PC-3 (cell line): ENCODE measurements at places on chromosomes 7 and 10. TPM values are rescaled to one million over a fixed set of nuclear protein-coding genes. Genes with fewer than 3 reads are reported as not detected.

CNTNAP2 gene
- 1.5 and 1.8 TPM in 2 replicates for total RNA-seq

IFIT2 gene
- total RNA-seq = 6.9 and 8.6 TPM in 2 replicates

DNA sequence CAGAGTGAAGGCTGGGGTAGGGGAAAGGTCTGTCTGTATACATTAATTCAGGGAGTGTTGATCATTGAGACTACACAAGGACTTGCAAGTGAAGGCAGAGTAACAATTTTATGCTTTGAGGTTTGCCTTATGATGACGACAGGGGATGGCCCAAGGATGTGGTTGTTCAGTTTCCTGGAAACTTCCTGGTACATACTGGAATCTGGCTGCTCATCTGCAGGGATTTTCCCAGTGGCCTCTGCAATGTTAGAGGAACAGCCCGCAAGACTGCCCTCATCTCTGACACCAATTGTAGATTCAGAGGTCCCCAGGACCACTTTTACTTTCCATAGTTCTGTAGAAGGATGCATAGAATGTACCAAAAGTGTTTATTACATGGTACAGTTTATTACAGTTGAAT is 189.6 kb downstream of the TMEM178B start:
- DNase-seq = no peak

DNA sequence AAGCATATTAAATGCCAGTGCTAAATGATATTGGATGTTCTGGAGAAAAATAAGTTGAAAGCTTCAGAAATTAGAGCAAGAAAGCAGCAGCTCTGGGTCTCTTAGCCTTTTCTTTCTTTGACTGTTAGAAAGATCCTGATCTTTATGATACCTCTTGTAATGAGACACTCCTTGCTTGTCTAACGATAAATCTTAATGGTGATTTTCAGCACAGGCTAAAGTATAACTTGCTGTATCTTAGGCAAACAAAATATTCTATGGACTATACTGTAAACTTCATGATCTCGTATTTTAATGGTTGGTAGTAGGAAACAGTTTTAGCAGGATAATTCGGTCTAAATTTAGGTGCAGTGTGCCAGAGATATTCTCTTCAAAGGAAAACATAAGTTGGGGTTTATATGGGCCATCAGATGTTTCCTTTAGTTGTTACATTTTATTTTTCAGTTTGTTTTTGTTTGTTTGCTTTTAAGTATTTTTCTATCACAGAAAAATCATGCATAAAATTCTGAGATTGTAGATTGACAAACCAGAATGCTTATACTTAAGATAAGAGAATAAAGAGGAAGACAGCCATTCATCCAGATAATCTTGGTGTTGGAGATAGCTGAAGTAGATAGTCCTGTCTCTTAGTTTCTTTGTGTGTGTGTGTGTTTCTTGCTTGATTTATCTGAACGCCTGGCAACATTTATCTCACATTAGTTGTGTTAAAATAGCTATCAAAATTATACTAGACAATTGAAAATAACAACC is 4.7 kb downstream of the CASD1 start:
- no peak for DNase-seq

GRCh38 chr7:73447121-73447733 is 13.6 kb downstream of the FZD9 start:
- DNase-seq = no peak

- peak; percentile 30 for DNase-seq
Measured at GRCh38 chr7:27329909-27330308, 87.3 kb downstream of the EVX1 start.

GRCh38 chr10:90179696-90180407 is 478.5 kb downstream of the KIF20B start:
- DNase-seq = peak; percentile 76

- DNase-seq = no peak
Measured at GRCh38 chr10:116875897-116876296, 26.6 kb downstream of the ENO4 start.
